RCC 7860 (cell line): ENCODE measurements at places on chromosomes 11 and 22.

DNA sequence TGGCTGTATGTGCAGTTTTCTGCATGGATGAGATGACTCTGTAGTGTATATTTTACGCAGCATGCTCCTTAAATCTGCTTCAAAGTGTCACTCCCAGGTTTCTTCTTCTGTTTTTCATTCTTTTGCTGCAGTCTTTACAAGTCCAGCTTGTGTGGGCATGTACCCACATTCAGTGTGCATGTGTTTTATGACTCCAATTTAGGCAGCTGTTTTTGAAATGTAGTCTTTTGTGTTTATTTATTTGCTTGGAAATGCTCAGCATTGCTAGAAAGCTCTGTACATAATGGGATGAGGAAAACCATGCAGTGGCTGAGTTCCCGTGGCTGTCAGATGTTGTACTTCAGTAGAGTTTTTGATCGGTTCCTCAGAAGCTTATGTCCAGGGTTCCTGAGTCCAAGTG lies 138.5 kb downstream of the ARHGAP42 start:
- no peak for DNase-seq

GRCh38 chr22:22111267-22111751 lies 128.7 kb upstream of the TOP3B start:
- DNase-seq = peak; percentile 77

DNA sequence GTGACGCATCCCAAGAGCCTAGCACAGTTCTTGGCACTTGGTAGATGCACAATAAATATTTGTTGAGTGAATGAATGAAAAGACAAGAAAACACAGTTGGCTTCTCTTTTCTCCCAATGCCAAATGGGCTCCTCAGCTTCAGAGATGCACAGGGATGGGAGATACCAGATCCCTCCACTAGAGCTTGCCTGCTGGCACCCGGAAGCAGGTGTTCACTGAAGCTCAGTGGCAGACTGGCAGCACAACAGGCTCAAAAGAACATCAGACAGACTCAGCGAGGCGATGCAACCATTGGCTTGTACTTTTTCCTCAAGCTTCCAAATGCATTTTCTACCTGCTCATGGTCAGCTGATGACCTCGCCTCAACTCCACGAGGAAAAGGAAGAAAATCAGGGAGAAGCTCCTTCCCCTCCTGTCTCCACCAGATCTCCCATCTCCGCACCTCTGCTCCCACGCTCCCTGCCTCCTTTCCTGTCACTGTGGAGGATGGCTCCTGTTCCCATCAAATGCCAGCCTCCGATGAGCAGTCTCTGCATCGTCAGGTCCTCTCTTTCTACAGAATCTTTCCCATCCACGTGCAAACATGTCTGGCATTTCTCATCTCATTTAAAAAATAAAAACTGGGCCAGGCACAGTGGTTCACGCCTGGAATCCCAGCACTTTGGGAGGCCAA lies 5.8 kb downstream of the RAPSN start:
- no peak for DNase-seq

DNA sequence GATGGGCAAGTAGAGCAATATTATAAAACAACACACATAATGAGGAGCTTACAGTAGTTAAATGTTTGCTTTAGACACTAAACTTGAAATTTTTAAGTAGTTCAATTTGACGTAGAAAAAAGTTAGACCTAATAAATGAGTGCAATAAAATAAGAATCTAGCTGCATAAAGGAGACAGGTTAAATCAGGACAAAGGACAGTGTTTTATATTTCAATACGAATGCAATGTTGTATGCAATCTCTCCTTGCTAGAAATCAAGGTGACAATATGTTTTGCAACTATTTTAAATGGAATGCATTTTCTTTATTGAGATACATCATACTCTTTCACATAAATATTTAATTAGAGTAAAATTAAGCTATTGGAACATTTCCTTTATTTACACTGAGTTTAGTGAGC lies 267.9 kb downstream of the CASP12 start:
- DNase-seq = no peak

DNA sequence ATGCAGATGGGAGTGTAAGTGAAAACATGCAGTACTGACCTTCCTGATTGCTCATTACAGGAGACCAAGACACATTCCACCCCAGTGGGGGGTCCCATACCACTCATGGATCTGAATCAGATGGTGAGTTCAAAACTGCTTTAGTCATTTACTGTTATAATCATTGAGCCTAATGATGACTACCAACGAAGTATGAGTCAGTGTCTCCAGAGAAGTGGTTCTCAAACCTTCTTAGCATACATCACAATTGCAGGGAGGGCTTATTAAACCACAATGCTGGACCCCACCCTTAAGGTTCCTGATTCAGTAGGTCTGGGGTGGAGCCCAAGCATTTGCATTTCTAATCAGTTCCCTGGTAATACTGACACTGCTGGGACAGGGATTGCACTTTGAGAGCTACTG lies 75.8 kb downstream of the CD44 start:
- peak; percentile 96 for DNase-seq

GRCh38 chr11:69251639-69252489 lies 42.1 kb upstream of the MYEOV start:
- DNase-seq = no peak

- DNase-seq = no peak
These were observed 14.0 kb downstream of the CD6 start for GRCh38 chr11:60985501-60985900.

DNA sequence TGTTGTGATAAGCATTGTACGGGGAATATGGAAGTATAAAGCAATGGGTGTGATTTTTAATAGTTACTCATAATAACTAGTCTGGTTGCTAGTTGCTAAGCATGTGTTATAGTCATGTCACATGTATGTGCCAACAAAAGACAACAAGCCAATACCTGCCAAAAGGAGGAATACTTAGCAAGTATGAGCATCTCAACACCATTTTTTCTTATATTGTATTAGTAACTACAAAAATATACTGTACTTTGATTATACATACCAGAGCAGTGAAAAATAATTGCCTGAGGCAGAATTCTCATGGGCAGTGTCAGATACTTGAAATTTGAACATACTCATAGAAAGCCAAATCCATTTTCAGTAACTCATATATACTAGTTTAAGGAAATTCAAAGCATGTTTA lies 62.4 kb upstream of the ALKBH3 start:
- no peak for DNase-seq

DNA sequence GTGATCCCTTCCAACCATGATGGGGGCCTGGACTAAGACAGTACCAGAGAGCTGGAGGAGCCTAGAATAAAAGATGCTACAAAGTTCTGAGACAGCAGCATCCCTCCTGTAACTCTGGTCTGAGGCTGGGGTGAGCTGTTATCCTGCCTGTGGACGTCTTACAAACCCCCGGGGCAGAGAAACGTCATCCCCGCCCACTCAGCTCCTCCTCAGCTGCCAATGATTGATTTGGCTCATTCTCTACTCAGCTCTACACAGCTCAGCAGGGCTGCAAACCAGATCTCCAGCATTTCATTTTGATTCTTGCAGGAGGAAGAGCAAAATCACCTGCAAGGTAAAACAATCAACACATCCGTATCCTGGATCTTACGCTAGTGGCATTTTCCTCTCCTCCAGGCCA lies 55.5 kb downstream of the CSNK2A3 start:
- DNase-seq = no peak

DNA sequence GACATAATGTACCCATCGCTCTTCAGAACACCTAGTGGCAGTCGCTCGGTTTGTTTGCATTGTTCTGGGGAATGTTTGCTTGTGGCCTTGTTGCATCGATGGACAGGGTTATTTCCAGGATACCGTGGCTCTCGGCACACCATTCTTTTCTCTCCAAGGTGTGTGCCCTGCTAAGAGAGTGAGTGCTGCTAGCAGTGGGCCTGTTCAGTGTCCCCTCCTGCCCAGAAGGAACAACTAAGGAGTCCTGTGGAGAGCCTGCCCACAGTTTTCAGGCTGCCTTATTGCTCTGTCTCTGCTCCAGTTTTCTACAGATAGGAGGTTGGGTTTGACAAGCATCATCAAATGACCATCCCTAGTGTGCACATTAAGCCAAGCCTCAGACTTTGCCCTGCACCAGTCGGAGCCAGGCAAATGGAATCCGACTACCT lies 1.4 kb downstream of the CRY2 start:
- DNase-seq = no peak

GRCh38 chr11:121420398-121420797 lies 31.7 kb upstream of the SORL1 start:
- no peak for DNase-seq

DNA sequence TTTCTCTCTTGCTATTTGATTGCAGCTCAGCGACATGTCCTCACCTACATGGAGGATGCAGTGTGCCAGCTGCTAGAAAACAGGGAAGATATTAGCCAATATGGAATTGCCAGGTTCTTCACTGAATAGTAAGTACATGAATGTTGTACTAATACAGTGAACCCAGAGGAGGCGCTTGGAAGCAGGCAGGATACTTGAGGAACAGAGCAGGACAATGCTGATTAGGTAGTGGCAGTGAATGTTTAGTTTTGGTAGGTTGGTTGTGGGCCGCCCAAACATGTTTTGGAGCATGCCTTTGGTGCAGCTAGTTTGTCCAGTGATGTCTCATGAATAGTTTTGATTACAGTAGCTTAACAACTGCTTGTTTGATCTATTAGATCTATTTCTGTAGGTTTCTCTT lies 50.6 kb downstream of the CSTPP1 start:
- no peak for DNase-seq
